ENCODE measurements at places on chromosomes 4 and X.

- H3K36me3 ChIP-seq = no peaks in the 10 kb centered on the region
- no peak overlapping the region for H3K4me3 ChIP-seq
- no peaks in the 10 kb centered on the region for H3K27me3 ChIP-seq
- H3K27ac ChIP-seq = no peak overlapping the region
- no peaks in the 10 kb centered on the region for H3K4me1 ChIP-seq
Observed at GRCh38 chrX:46788902-46789301, 30.0 kb upstream of the SLC9A7 start.

DNA sequence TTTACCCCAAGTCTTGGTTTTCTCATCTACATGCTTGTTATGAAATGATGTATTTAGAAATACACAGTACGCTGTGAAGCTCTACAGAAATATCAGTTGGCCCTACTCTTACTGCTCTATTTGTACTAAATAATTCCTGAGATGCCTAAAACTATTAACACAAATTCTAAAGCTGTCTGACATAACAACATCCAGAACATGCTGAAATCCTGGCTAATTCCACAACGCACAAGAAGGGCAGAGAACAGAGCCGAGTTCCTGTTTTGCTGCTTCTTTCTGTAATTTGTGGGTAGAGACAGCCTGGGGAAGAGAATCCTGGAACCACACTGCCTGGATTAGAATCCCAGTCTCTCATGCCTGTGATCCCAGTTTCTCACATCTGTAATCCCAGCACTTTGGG is 59.0 kb downstream of the ZNF827 start:
- peaks cover 3% of the 10 kb centered on the region for H3K36me3 ChIP-seq
- H3K4me1 ChIP-seq = peaks cover 27% of the 10 kb centered on the region
- no peak for DNase-seq
- H3K27ac ChIP-seq = no peak overlapping the region

- H3K27me3 ChIP-seq = no peaks in the 10 kb centered on the region
- H3K4me3 ChIP-seq = no peak overlapping the region
- no peaks in the 10 kb centered on the region for H3K36me3 ChIP-seq
- no peak overlapping the region for H3K27ac ChIP-seq
Observed at GRCh38 chr4:76953956-76954355, 4.4 kb downstream of the SEPTIN11 start.

GRCh38 chr4:81738891-81739290 is 267.2 kb upstream of the RASGEF1B start:
- no peaks in the 10 kb centered on the region for H3K4me1 ChIP-seq
- H3K27me3 ChIP-seq = no peaks in the 10 kb centered on the region
- DNase-seq = no peak
- H3K4me3 ChIP-seq = no peak overlapping the region
- H3K36me3 ChIP-seq = no peaks in the 10 kb centered on the region

- no peak overlapping the region for H3K27ac ChIP-seq
- H3K36me3 ChIP-seq = no peaks in the 10 kb centered on the region
- no peak overlapping the region for H3K4me3 ChIP-seq
- no peaks in the 10 kb centered on the region for H3K4me1 ChIP-seq
- no peak for DNase-seq
Observed at GRCh38 chr4:161554372-161554990, 609.3 kb downstream of the FSTL5 start.
